KG1 (cell line): ENCODE measurements at places on chromosomes 1 and 21.

GRCh38 chr1:30413606-30414005 is 309.8 kb downstream of the MATN1 start:
- no peak for DNase-seq

DNA sequence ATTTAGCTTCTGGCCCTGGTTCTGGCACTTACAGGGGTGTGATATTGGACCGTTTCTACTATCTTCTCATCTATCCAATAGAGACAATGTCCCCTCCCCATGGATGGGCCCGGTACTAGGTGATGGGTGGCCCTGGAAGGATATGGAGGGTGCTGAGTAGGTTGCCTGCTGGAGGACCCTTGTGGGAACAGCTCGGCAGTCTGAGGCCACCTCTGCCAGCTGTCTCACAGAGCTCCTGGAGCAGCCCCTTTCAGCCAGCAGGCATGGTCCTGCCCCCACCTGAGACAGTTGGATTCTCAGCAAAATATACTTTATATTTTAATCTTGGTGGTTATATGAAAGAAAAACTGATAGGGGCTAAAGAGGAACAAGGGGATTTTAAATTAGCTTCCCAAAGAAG is 101.0 kb upstream of the LMO4 start:
- DNase-seq, result no peak

DNA sequence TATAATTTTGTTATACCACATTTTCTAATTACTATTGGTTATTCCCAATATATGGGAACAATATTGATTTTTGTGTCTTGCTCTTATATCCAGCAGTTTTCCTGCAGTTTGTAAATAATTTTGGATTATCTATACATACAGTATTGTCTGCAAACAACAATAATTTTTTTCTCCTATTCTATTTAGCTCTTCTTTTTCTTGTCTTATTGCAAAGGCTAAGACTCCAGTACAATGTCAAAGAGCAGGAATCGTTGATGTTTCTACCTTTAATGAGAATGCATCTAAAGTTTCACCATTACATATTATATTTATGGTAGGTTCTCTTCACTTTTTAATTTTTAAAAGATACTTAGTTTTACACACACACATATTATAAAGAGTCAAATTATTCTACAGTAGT is 4.1 kb upstream of the AVPR1B start:
- no peak for DNase-seq

DNA sequence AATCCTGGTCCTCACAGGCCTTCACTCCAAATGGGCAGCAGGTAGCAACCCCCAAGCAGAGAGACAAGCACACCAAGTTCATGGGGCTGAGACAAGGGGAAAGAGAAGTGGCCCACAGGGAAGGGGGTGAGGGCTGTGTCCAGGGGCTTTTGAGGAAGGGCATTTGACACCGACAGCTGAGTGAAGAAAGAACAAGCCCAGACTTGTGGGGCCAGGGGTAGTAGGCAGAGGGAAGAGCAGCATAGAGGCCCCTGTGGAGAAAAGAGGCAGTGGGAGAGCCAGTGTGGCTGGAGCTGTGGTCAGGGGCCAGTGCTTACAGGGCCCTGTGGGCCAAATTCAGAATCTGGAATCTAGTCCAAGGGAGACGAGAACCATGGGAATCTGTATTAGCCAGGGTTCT is 85.4 kb downstream of the IGSF21 start:
- DNase-seq, result no peak

- DNase-seq, result no peak
These were observed 163.6 kb upstream of the ARHGEF16 start for GRCh38 chr1:3290915-3291314.

DNA sequence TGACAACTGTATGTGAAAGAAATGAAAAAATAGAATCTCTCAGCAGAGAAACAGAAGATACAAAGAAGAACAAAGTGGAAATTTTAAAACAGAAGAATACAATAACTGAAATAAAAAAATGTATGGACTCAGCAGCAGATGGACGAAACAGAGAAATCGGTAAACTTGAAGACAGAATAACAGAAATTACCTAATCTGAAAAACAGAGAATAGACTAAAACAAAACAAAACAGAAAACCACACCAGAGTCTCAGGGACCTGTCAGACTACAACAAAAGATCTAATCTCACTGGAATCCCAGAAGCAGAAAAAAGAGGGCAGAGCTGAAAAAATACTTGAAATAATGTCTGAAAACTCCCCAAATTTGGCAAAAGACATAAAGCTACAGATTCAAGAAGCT is 83.0 kb downstream of the ZSWIM5 start:
- DNase-seq, result no peak

- DNase-seq, result no peak
These were observed 30.0 kb downstream of the CDK18 start for GRCh38 chr1:205534444-205534985.

DNA sequence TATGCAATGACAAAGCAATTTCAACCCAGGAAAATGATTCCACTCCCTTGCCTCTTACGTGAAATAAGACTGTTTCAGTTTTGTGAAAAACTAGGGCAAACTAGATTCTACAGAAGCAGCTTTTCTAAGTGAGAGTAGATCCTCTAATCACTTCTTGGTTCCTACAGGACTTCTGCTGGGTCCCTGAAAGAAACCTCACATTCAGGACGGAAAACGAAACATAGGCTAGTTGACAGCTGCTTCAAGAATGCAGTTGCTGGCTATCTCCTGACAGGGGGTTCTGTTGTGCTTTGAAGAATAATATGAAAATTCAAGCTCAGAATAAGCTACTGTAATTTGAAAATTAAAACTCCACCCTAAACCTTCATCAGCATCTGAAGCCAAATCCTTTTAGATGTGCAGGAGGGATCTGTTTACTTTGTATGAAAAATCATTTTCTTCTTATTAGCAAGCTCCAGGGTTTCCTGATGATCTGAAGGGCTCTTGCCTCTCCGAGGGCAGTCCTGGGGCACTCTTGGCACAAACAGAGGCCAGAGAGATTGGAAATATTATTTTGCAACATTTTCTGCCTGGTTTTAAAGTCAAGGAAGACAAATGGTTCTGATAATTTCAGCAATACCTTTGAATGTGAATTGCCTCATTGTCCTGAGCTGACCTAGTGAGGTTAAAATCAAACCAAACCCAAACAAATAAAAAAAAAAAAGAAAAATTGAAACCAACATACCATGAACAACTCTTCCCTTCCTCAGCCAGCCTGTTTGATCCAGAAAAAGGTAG is 55.0 kb downstream of the NTMT2 start:
- no peak for DNase-seq

DNA sequence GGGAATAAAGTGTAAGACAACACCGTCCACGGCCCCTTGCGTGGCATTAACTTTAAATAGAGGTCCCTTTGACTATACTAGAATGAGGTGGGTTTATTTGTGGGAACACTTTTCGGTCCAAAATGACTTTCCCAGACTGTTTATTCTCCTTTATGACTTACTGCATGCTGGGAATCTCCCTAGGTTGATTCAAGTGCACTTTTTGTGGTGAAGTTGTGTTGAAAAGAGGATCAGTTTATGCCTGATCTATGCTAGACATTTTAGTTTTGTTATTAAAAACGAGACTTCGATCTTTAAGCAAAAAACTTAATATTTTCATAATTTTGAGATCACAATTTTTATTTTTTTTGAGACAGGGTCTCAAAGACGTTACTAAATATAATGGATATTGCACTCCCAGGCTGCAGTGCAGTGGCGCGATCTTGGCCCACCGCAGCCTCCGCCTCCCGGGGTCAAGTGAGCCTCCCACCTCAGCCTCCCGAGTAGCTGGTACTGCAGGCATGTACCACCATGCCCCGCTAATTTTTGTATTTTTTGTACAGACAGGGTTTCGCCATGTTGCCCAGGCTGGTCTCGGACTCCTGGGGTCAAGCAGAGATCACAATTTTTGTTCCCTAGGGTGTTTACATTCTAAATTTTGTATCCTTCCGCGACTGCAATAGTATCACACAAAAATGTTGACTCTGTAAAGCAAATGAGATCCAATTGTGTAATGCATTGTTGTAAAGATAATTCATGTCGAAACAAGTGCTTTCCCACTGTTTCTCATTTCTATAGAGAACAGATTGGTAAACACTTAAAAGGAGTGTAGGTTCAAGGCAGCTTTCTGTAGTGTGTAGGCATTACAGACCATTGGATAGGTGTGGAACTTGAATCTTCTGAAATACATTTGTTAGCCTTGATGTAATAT is 1.6 kb downstream of the CDC42 start:
- DNase-seq, result no peak

DNA sequence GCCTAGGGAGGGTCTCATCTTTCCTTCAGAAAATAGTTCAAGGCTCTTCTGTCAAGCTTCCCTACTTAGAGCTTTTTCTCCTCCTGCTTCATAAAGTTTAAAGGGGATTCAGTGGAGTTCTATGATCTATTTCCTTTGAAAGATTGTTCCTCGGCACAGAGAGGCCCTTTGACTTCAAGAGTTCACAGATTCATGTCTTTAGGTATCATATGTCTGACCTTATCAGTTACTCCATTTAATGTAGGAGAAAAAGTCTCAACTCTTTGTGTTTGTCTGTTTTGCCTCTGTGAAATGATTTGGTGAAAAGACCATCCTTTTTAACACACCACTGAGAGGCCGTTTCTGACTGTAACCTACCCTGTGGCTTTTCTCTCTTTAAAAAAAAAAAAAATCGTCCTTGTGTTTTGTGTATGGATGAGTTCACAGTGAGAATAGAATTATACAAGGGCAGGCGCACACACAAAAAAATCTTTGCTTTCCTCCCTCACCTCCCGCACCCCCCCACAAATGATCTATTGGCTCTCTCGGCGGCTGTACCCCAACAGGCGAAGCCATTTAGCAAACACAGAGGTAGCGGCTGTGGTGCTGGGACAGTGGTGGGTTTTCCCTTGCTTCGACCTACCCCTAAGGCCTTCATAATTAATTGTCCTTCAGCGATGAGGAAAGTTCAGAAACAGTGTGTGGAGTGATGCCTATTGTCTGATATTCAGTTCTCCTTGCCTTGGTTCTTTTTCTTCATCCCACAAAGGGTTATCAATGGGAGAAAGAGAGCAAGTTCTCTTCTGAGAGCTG is 29.6 kb downstream of the PROX1 start:
- DNase-seq, result no peak

DNA sequence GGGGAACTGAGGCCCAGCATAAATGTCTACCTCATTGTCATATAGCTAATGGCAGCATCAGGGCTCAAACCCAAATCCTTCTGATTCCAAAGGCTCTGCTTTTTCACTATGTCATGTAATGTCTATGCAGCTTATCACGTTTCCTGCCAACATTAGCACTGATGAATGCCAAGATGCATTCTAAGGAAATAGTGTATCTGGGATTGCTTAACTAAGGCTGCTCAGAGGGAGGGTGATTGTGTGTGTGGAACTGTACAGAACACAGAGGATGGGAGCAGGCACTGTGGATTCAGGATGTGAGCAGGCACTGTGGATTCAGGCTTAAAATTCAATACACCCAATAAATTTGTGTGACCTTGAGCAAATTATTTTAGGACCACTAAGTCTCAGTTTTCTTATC is 456.4 kb upstream of the DEPDC1 start:
- no peak for DNase-seq

DNA sequence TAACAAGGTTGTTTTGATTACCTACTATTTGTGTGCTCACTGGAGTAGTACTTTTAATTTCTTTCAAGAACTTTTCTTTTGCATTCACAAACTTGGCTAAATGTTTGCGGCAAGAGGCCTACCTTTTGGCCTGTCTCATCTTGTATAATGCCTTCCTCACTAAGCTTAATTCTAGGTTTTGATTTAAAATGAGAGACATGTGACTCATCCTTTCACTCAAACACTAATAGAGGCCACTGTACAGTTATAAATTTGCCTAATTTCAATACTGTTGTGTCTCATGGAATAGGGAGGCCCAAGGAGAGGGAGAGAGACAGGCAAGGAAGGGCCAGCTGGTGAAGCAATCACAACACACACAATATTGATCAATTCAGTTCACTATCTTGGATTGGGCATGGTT is 66.1 kb downstream of the ZNF644 start:
- DNase-seq, result no peak

DNA sequence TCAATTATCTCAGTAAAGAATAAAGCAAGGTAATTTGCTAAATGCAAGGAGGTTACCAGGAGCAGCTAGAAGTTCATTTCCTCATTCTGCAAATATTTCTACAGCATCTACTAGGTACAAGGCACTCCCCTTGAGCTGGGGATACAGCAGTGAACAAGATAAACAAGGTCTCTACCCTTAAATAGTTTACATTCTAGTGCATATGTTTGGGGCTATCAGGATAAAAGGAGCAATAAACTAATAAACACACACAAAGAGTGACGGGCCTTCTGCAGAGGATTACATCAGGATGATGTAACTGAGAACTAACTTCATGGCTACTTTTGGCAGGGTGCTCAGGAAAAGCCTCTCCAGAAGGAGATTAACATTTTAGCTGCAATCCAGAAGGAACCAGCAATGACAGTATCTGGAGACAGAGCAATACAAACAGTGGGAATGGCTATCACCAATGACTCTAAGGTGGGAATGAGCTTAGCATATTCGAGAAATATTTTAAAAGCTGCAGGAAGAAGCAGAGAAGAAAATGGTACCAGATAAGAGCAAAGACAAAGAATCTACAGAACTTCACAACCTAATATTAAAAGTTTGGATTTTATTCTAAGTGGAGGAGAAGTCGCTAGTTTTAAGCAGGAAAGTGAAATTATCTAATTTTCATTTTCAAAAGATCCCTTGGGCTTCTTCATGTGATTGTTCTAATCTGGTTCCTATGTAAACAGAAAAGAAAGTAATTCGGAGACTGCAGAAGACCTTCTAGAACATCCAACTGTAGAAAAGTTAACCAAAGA is 25.8 kb downstream of the TP53BP2 start:
- DNase-seq, result no peak

DNA sequence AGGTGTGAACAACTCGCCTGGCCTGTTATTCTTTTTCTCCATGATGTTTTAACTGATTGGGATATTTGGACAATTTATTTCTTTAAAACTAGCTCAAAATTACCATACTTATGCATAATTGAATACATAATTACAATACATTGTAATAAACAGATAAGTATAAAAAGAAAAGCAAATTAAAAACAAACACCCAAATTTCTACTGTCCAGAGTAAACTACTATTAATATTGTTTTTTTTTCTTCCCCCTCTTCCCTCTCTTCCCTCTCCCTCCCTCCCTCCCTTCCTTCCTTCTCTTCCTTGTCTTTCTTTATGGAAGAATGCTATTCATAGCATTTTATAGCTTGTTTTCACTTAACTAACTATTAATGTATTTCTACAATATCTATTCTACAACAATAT is 117.7 kb upstream of the IVNS1ABP start:
- no peak for DNase-seq

DNA sequence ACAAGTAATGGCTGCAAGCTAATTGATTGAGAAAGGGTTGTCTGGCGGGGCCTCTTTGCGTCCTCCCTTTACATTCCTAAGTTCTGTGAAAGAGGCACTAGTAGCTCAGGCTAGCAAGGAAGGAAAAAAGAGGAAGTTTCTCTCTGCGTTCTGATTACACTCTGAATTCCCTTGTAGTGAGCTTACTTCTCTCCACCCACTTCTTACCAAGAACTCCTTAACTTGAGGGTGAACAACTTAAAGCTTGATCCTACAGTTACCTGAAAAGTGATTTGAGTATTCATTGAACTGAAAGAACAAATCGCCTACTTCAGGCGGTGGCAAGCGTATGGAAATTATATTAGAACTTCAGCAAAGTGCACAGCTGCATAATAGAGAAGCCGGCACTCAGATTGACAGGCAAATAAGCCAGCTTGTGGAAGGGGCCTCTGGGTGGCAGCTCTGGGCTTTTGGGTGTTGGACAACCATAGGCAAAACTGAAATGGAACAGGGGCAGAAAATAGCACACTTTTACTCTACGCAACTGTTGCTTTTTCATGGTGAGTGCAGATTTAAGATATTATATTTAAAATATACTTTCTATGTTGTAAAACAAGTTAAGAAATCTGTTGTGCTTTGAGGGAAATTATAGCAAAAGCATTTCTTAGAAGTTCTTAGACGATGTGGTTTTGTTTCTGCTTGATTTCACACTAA is 464.5 kb downstream of the USP25 start:
- DNase-seq, result peak; percentile 56
